ENCODE measurements at places on chromosomes 11 and 22.

DNA sequence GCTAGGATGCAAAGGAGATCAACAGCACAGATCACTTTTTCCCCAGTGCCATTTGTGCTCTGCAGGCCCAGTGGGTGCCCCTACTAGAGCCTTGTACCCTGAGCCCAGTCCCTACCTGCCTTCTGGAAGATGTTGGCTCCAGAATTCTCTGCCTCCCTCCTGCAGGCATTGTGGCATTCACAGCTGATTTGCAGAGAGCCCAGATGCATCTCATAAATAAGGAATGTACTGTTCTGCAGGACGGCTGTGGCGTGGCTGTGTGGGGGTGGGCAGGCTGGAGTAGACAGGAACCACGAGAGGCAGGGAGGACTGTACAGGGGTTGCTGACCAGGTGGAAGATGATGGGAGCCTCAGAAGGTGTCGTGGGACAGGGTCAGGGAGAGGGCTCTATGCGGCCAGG lies 11.2 kb upstream of the MIAT start:
- DNase-seq, result no peak

- DNase-seq, result no peak
These were observed 33.5 kb downstream of the SCUBE2 start for GRCh38 chr11:9057888-9058287.

- no peak for DNase-seq
These were observed 7.0 kb downstream of the RPL3 start for GRCh38 chr22:39312410-39312809.

GRCh38 chr11:85028329-85029101 lies 598.6 kb downstream of the DLG2 start:
- DNase-seq, result no peak

DNA sequence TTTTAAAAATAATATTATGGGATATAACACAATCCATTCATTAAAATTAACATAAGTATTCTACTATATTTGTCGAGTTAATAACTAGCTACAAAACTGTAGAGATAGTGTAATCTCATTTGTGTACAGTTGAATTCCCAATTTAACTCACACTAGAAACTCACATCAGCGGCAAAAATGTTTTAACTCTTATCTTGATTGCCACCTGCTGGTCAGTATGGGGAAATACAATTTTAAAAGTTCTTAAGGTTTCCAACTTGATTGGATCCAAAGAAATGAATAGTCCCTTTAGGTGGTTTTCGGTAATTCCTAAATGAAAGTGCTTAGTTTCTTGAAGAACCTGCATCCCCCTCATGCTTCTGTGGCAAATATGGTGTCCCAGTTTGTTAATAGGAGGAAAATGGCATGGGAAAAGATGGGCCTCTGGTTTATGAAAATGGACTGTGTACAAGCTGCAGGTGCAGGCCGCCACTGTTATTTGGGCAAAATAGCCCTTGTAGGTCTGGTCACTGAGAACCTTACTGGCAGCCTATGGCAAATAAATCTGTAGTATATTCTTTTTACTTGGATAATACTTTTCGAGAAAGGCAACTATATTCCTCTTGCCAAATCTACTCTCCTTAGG lies 33.7 kb upstream of the SLC17A6 start:
- peak; percentile 64 for DNase-seq

DNA sequence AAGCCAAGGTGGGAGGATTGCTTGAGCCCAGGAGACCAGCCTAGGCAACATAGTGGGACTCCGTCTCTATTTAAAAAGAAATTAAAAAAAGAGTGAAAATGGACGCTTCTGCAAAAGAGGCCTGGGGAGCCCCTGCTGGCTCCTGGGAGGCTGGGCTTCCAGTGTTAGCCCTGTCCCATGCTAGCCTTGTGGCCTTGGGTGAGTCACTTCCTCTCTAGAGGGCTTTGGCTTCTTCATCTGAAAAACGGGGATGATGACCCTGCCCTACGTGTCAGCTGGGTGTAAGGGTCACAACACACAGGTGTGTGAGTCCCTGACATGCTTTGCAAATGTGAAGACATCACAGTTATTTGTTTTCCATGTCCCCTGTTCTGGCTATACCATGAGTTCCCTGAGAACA lies 32.8 kb downstream of the FAM227A start:
- peak; percentile 40 for DNase-seq

DNA sequence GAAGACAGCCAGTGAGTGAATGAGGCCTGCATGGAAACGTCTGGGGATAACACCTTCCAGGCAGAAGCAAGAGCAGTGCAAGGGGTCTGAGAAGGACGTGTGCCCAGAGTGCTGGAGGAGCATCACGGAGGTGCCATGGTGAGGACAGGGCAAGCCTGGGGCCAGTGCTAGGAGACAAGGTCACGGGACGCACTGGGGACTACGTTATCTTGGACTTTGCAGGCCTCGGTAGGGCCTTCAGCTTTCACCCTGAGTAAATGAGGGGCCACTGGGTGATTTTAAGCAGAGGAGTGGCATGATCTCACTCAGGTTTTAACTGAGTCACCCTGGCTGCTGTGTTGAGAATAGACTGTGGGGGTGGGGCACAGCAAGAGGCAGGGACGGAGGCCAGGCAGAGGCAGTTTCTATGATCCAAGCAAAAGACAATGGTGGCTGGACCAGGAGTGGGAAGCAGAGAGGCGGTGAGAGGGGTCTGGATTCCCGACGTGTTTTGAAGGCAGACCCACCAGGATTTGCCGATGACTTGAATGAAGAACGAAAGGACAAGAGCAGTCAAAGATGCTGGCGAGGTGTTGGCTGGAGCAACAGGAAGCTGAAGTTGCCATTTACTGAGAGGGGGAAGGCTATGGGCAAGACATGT lies 102.7 kb upstream of the PARVA start:
- DNase-seq, result no peak

DNA sequence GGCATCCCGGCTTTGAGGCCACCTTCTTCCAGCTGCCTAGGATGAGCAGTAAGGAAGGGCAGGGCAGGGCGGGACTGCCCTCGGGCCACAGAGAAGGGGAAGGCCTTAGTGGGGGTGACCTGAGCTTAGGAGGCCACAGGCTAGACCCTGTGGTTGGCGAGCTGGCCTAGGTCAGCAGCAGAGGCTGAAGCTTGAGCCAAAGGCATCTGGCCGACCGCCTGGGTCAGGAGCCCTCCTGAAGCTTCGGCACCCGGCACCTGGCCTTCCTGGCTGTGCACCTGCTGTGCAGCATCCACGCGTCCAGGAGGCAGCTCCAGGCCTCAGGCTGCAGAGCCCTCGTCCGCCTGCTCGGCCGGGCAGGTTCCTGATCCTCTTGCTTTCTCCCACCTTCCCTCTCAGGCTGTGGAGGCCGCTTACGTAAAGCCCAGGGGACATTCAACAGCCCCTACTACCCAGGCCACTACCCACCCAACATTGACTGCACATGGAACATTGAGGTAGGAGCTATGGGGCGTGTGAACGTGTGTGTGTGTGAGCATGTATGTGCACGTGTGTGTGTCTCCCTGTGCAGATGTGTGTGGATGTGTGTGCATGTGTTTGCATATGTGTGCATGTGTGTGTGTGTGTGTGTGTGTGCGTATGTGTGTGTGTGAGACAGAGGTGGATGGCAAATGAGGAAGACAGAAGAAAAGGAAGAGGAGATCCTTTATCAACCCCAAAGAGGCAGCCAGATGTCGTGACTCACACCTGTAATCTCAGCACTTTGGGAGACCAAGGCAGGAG lies 34.9 kb downstream of the ST14 start:
- DNase-seq, result no peak

DNA sequence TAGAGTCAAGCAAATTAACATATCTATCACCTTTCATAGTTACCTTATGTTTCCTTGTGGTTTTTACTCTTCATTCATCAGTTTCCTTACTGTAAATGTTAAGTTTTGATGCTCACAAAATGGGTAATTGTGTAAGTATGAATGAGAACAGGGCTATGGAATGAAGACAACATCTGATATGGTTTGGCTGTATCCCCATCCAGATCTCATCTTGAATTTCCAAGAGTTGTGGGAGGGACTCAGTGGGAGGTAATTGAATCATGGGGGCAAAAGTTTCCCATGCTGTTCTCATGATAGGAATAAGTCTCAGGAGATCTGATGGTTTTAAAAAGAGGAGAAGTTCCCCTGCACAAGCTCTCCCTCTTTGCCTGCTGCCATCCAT lies 107.6 kb downstream of the CCDC34 start:
- DNase-seq, result no peak

- DNase-seq, result no peak
These were observed 422 bp downstream of the GLB1L2 start for GRCh38 chr11:134332189-134332631.

GRCh38 chr11:95337175-95337957 lies 106.4 kb upstream of the SESN3 start:
- peak; percentile 37 for DNase-seq

DNA sequence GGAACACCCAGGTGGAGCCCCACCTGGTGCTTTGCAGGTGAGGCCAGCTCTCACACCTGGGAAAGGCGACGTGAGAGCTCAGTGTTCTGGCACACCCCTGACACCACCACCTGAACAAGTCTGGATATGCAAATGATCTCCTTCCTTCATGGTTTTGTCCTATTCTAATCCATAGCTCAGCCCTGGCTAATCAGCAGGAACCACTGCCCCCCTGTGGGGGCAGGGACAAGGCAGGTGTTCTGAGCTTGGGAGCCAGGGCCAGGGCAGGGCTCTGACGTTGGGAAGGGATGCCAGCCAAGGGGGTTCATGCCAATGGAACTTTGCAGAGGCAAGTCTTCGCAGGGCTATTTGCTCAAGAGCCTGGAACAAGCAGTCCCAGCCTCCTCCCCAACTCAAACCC lies 144.2 kb downstream of the TRIM29 start:
- DNase-seq, result no peak

GRCh38 chr11:76371170-76371569 lies 9.8 kb downstream of the THAP12 start:
- DNase-seq, result peak; percentile 82

GRCh38 chr22:30992565-30992964 lies 23.5 kb downstream of the TUG1 start:
- DNase-seq, result no peak
